GM23248 (cell line): ENCODE measurements at places on chromosomes 4 and X. TPM values are rescaled to one million over a fixed set of nuclear protein-coding genes. Genes with fewer than 3 reads are reported as not detected.

GRCh38 chr4:94370533-94371254 lies 28.1 kb upstream of the HPGDS start:
- no peak for DNase-seq
- no peak overlapping the region for H3K27ac ChIP-seq
- H3K27me3 ChIP-seq = peaks cover 34% of the 10 kb centered on the region
- no peaks in the 10 kb centered on the region for H3K36me3 ChIP-seq
- H3K4me3 ChIP-seq = no peak overlapping the region
- no peaks in the 10 kb centered on the region for H3K4me1 ChIP-seq

DNA sequence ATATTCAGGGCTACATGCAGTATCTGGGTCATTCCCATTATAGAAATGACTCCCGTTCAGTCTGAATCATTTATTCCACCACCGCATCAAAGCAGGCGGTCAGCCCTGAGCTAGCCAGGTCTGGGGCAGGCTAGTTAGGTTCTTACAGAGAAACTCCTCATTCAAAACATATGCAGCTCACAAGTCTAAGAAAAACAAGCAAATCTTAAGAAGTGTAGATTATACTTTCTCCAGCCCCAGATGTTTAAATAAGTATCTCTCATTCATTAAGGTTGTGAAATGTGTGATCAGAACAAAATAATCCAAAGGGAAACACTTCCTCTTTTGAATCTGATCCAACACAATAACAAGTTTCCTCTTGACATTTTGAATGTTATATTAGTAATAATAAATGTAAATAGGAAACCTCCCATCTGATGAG lies 441.9 kb downstream of the INPP4B start:
- H3K4me1 ChIP-seq = peaks cover 73% of the 10 kb centered on the region
- H3K36me3 ChIP-seq = no peaks in the 10 kb centered on the region
- no peaks in the 10 kb centered on the region for H3K27me3 ChIP-seq
- H3K27ac ChIP-seq = peak overlapping the region; percentile 93
- peak overlapping the region; percentile 84 for H3K4me3 ChIP-seq

GRCh38 chr4:129905256-129905655 lies 809.3 kb downstream of the C4orf33 start:
- no peaks in the 10 kb centered on the region for H3K36me3 ChIP-seq
- H3K4me3 ChIP-seq = no peak overlapping the region
- DNase-seq = no peak
- H3K27ac ChIP-seq = no peak overlapping the region
- no peaks in the 10 kb centered on the region for H3K4me1 ChIP-seq
- no peaks in the 10 kb centered on the region for H3K27me3 ChIP-seq

- H3K4me3 ChIP-seq = no peak overlapping the region
- peak; percentile 12 for DNase-seq
- H3K27ac ChIP-seq = no peak overlapping the region
- peaks cover 12% of the 10 kb centered on the region for H3K36me3 ChIP-seq
Observed at GRCh38 chr4:145132511-145133098, 34.5 kb downstream of the ABCE1 start.

DNA sequence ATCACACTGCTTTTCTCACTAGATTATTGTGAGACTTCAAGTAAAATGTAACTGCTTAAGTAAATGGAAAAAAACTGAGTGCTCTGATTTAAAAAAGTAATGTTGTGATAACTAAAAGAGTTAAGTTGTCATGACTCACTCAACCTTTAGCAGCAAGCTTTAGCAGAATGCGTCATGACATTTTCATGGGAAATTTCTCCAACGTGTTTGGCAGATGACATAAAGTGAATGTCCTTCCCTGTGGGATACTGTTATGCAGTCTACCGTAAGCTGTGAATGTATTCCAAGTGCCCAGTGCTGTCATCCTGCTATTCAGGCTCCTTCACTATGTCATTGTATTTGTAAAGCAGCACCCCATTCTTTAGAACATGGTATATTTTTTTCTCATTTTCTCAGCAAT lies 136.2 kb downstream of the CPXCR1 start:
- H3K4me3 ChIP-seq = no peak overlapping the region
- no peaks in the 10 kb centered on the region for H3K4me1 ChIP-seq
- H3K27ac ChIP-seq = no peak overlapping the region
- no peaks in the 10 kb centered on the region for H3K36me3 ChIP-seq
- no peaks in the 10 kb centered on the region for H3K27me3 ChIP-seq

DNA sequence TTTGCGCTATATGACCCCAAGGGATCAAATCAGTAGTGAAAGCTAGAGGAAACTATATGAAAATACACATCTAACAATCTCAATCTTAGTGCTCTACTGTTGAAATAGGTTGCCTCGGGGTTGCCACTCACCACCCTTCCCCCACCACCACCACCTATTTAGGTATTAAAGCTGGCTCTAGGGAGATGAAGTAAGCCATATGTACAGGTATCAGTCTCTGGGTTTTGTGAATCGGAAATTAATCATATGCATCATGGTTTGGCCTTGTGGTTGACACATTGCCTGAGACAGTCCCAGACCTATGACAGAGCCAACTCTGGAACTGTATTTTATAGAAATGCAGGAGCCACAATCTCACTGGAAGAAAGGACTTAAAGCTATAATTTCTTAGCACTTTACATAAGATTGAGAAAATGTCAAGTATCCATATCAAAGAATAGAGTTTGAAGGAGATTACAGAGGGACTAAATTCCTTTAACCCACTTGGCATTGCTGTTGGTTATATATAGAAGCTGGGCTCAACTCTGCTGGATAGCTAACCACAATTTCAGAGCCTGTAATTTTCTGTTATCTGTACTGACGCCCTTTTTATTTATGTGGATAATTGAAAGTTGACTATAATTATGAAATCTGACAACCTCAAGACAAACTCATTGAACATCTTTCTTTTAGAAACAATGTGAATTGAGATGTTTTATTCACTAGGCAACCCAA lies 26.7 kb upstream of the BMP2K start:
- H3K4me3 ChIP-seq = no peak overlapping the region
- H3K27ac ChIP-seq = no peak overlapping the region
- no peaks in the 10 kb centered on the region for H3K36me3 ChIP-seq
- no peaks in the 10 kb centered on the region for H3K27me3 ChIP-seq

- no peaks in the 10 kb centered on the region for H3K27me3 ChIP-seq
- H3K36me3 ChIP-seq = no peaks in the 10 kb centered on the region
- DNase-seq = no peak
- H3K4me3 ChIP-seq = no peak overlapping the region
Observed at GRCh38 chr4:133641191-133641590, 492.1 kb downstream of the PCDH10 start.

The ARHGAP6 gene
- 0.54 TPM in 1 of 2 replicates, not detected in the other for total RNA-seq

The TRIM60 gene
- not detected in 2 replicates for total RNA-seq

The GUCY1B1 gene
- total RNA-seq = 0.25 and 2.1 TPM in 2 replicates

The CENPVL2 gene
- total RNA-seq = not detected in 2 replicates
